ENCODE measurements at places on chromosomes 7 and 10.
A peak's percentile ranks its signal among the peaks of the same experiment; 100 is the strongest.

DNA sequence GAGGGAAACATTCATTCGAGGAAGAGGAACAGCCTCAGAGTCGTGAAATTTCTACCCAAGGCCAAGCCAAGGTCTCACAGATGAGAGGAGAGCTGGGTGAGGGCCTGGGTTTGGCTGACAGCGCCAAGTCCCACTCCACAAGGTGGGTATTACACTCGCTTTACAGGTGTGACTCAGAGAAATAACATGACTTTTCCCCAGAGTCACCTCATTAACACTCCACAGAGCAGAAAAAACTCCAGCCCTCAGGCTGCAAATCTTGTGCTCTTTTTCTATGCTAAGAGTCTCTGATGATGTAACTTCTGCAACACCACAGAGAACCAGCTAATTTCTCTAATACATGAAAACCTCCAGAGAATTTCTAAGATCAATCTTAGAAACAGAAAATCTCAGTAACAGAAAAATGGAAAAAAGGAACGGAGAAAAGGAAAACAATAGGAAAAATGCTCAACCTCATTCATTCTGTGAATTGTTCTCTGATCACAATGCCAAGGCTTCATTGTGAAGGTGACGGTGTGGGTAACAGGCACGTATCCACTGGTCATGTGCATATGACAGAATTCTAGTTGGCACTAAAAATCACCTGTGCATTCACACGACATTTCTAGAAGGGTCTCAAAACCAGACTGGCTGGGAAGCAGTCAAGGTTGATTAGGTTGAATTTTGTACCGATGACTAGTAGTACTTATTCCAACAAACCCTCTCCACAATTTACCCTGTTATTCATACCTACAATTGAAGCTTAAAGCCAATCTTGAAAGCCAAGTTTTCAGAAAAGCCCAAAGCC is 20.3 kb downstream of the YWHAG start:
- DNase-seq, result no peak

GRCh38 chr7:108468246-108468645 is 12.0 kb upstream of the NRCAM start:
- DNase-seq, result no peak

GRCh38 chr10:13834581-13835286 is 248.0 kb downstream of the PRPF18 start:
- DNase-seq, result no peak

GRCh38 chr7:151686016-151686766 is 166.5 kb upstream of the RHEB start:
- DNase-seq, result no peak

DNA sequence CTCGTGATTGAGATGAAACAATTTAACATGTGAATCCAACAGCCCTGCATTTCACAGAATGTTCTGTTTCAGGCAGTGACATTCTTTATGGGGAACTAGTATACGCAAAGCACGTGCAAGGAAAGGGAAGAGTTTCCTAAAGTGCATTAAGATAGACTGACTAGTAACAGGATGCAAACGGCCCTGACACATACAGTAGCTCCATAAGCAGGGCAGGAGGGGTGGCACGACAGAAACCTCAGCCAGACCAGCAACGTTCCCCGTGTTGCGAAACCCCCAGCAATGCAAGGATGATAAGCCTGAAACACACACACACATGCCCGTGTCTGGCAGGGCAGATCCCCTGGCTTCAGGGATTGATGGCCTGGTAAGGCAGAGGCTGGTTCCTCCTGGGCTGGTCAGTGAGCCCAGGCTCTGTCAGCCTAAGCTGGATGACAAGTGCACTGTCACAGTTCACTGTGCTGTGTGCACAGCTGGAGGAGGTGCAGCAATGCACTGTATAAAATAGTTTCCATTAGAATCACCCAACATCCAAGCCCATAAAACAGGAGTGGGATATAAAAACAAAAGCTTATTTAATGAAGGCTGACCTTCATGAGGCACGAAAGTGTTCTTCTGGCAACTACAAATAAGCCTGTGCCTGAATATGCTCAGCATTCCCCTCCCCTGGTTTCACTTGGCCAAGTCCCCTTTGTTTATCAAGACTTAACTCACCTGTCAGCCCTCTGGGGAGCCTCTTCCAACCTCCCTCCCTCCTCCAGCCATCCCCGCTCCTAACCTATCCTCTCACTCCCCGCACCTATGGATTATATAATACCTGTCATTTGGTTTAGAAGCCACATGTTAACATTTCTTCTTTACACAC is 88.8 kb downstream of the GSAP start:
- no peak for DNase-seq

DNA sequence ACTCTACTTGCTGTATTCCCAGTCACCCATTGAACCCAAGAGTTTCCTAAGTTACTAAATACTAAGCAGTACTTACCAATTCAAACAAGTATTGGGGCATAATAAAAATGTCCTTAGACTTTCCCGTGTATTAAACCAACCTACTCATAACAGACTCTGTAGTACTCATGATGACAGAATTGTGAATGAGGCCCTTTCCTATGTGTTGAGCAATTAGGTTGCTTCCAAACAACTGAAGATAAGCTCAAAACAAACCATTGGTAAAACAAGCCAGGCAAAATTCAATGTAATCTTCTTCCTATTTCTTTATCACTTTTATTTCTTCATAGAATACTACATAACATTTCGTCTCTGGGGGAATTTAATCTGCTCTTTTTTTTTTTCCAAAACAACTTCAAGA is 106.5 kb upstream of the ANK3 start:
- no peak for DNase-seq

DNA sequence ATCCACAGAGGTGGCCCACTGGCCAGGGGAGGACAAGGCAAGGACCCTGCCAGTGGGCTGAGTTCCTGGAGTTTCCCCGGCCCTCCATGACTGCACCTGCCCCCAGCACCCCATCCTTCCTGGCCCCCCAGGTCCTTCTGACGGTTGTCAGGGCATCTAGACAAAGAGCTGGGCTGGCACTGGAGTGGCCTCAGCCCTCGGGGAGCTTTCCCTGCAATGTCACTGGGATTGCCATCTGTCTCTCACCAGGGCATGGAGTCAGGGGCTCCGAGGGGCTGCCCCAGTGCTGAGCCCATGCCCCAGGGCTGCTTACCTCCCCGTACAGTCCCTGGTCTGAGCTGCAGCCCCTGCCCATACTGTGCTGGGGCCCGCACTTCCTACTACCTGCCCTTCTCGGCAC is 446.5 kb upstream of the MKI67 start:
- no peak for DNase-seq

DNA sequence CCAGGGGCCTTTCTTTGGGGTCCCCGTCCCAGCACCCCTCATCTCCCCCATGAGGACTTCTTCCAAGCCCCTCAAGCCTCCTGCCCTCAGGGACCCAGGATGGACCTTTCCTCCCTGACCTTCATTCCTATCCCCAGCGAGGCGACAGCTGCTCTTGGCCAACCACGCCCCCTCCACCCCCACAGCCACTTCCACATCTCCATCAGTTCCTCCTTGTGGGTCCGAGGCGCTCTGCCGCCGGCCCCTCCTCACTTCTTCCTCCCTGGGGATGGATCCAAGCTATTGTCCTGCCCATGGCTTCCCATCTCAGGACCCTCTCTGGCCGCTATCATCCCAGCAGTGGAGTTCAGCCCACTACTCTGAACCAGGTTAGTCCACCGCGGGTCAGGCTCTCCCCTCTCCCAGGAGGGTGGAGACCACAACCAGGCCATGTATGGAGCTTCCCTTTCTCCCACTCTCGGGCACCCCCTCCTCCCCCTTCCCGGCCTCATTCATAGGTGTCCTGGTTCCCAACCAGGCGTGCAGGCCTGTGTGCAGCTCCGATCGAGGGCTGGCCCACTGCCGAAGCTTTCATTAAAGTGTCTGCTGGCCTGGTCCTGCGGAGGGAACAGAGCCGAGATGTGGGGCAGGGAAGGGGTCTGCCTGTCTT is 1.7 kb upstream of the SH2B2 start:
- DNase-seq, result no peak

DNA sequence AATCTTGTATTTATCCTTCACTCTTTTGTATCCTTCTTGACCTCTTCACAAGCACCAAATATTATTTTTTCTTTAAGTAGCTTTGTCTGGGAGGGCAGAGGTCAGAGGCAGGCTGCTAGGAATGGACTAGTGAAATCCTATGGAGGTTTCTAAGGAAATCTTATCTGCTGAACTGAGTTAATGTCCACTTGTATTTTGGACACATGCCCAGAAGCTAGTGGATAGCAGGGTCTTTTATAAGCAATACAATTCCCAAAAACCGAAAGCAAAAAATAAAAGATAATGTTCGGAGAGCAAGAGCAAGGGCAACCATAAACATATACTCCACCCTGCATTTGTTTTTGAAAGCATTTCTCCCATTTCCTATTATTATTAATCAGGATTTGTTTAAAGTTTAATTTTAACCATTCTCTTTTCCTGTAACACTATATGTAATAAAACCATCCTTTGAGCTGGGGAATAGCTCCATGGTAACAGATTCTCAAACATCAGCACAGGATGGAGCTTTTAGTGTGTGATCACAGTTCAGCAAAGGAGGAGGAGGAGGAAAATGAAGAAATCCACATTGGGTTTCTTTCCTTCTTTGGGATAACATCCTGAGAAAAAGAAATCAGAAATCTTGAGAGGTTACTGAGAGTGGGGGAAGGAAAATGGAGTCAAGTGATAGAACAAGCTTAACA is 328.2 kb upstream of the LRRN3 start:
- no peak for DNase-seq

DNA sequence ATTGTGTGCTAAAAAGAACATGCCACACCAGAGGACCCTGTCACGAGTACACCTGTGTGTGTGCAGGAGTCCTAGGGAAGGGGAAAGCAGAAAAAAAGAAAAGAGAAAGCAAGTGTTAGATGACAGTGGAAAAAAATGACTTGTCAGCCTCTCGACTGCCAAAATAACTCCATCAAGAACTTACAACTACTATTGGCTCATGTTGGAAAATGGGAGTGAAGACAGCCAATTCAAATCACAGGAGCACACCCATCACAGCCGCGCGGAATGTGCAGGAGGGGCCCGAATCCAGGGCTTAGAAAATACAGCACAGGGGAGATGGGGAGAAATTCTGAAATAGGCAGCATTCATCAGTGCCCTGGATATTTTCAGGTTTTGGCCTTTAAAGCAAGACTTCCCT is 38.1 kb upstream of the FOXI2 start:
- DNase-seq, result no peak

- DNase-seq, result peak; percentile 0
Observed at GRCh38 chr10:17847585-17848296, 38.6 kb downstream of the MRC1 start.

- no peak for DNase-seq
Observed at GRCh38 chr10:26517141-26517867, 79.2 kb downstream of the APBB1IP start.

DNA sequence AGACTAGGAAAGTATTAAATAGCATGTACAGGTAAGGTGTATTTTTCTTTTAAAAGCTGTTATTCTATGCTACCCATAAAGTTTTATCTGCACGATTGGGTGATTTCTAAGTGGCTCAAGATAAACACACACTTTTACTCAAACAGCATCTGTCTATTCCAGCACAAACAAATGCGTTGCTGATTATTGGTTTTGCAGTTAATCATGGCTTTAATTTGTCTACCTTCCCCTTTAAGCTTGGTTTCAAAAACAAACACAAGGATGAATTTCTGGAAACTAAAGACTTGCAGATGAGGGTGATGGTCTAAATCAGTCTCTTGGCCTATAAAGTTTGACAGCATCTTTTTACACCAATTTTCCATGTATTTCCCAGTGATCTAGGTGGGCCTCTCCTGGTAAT is 94.2 kb downstream of the NRP1 start:
- DNase-seq, result no peak

DNA sequence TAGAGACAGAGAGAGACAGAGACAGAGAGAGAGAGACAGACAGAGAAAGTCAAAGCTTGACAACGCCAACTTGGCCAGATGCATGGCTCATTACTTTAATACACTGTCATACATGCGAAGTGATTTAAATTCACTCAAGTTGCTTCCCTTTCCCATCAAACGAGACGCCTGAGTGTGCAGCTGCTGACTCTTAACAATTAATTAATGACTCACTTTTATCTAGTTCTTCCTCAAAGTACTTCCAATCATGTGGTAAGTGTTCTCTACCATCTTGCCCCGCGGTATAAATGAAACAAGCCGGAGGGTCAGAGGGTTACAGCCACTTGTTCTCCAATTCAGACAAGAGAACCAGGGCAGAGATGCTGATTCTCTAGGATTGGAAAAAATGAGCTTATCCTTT is 90.8 kb downstream of the SFMBT2 start:
- DNase-seq, result no peak

DNA sequence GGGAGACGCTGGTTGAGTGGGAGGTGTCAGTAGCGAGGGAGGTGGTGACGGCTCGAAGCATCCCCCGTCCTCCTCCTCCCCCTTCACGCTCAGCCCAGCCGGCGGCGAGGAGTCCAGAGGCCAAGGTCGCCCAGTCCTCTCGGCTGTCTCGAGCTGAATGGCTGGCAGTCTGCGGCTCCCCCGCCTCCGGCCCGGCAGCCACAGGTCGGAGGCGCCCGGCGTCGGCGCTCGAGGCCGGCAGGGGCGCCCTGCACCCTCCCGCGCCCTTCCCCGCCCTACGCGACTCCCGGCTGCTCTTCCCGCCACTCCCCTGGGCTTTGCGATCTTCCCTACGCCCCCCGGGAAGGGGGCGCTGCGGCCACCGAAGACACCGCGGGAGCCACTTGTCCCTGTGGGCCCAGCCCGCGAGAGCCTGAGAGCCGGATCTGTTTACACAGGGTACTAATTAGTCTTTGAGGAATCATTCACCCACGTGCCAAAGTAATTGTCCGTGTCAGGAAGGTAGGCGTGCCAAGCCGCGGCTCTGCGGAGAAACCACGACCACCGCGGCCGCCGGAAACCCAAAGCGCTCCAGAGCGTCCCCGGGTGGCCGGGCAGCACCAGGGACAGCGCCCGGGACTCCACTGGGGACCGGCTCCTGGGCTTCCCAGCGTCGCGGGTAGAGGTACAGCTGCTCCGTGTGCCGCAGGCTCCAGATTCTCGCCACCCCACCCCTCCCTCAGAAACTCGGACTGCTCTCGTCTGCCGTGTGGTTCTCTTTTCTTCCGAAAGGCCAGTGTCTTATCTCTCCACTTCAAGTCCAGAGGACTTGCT is at the start of gene NXPH1:
TSS of gene NXPH1 (plus strand) at position 133 of the 813 bp plus-strand sequence.
- DNase-seq, result no peak

DNA sequence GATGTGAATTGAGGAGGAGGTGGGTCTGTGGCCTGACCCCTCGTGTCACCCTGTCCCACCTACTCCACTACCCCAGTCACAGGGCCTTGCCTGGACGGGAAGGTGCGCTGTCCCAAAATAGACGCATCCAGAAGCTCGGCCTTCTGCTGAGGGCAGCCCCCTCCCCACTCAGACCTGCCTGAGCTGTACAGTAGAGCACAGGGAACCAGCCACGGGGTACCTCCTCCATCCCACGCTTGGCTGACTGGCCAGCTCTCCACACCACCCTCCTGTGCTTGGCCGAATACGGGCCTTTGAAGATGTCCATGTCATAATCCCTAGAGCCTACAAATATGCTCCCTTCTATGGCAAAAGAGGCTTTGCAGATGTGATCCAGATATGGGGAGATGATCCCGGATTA is 88.3 kb downstream of the CHST15 start:
- no peak for DNase-seq
